ENCODE measurements at places on chromosomes 5 and 9.

DNA sequence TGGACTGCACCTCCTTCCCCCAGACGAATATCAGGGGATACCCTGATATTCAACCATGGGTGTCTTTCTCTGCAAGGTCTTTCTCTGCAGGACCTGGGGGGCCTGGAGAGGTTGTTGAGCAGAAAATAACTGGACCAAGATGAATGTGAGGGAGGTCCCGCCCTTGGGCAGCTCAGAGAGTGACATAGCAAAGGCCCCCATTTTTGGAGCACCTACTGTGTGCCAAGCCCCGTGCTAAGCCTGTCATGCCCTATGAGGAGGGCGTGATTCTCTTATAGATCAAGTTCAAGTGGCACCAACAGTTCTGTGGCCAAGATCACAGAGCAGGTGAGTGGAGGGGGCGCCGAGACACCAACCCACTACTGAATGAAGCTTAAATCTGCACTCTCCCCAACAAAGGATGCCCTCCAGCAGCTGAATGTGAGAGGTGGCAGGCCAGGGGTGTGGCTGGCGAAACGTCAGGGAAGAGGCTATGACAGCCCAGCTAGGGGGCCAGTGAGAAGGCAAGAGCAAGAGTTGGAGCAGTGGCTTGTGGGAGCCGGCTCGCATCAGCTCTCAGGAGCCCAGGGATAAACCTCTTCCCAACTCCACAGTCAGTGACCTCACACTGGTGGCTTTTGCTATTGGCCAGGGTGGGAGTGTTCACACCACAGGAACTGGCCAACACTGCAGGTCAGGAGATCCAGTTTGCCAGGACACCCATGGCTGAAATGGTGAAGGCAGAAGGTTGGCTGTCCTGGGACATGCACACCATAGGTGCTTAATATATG, 5.3 kb downstream of the SARDH start:
- DNase-seq, result no peak

GRCh38 chr5:91103353-91104061, 279.6 kb downstream of the ARRDC3 start:
- no peak for DNase-seq

DNA sequence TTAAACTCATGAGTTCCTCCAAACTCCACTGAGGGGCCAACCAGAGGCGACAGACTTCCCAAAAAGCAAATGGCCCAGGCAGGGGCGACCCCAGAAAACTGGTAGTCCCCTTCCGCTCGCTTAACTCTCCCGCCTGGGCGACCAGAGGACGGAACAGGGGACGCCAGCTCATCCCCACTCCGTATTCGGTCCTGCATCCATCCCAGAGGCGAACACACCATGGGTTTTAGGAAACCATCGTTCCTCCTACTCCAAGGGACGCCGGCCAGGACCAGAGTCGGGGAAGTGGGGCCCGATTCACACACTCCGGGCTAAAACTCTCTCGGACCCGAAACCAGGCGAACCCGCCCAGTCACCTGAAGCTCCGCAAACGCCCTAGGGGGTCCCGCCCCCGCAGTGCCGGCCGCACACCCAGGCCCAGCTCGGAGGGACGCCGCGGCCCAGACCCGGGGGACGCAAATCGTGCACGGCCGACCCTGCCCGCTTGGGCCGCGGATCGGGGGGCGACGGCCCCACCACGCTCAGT, 478 bp downstream of the TEX10 start:
- no peak for DNase-seq

DNA sequence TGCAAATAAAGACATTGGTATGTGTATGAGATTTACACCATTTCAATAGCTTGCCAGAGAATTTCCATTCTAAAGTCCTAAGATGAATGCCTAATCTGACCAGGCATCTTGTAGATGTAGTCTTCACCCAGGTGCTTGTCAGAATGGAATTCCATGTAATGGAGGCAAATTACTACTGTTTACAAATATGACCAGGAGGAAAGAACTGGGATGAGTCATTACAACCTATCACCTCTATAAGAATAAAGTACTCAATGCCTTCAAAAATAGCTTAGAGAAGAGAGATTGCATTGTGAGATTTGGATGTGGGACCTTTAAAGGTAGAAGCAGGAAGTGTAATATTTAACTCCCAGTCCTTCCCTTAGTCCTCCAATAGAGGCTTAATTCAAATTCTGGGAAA, 507.0 kb upstream of the PTGER4 start:
- no peak for DNase-seq

All from retina (tissue), 1 donor.